ENCODE measurements at places on chromosomes 16 and 17.

GRCh38 chr16:74729783-74730683 lies 29.4 kb upstream of the MLKL start:
- no peak for DNase-seq

DNA sequence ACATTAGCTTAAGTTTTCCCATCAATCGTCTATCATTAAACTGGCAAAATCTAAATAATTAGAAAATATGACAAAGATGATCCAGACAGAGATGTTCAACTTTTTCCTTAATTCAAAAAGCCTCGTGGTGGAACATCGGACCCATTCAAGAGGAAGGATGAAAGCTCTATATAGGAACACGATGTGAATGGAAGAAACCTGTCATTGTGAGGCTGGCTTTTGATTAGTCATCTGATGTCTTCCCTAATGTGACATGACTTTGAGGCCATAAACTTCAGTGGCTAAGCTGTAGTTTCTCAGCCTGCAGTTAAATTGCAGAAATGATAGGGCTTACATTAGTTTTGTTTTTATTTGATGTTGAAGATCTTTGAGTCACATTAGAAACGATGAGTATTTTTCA lies 1.0 kb downstream of the AMZ2 start:
- DNase-seq = no peak

GRCh38 chr17:29613856-29614255 lies 8.9 kb downstream of the CORO6 start:
- no peak for DNase-seq

GRCh38 chr16:52563767-52564611 lies 17.0 kb upstream of the TOX3 start:
- no peak for DNase-seq

- DNase-seq = peak; percentile 71
Measured at GRCh38 chr17:40582328-40582901, 17.1 kb upstream of the CCR7 start.

DNA sequence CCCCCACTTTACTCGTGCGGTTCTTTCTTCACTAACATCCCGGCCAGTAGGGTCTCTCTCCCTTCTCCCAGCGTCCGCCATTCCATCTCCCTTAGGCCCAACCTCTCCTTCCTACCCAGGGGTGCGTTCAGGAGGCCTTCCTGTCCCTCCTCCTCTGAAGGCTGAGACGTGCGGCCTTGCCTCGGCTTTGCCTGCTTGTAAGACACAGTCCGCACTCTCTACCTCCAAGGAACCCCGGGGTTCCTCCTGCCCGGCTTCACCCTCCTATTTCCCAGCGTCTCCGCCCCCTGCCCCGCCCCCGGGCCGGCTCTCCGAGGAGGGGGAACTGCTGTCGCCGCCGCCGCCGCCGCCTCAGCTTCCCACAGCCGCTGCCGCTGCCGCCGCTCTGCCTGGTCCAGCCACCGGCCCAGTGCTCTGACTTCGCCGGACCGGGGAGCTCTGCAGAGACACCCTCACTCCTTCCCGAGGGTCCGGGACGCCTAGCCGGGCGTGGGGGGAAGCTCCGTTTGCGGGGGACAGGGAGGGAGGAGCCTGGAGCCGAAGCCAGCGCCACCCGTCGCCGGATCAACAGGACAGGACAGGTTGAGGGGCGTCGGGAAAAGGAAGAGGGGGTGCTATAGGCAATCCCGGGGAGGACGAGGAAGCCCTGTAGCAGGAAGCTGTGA lies 1.2 kb upstream of the FGF11 start:
- no peak for DNase-seq

GRCh38 chr17:42071810-42072209 lies 21.4 kb upstream of the C17orf113 start:
- DNase-seq = no peak

- no peak for DNase-seq
Measured at GRCh38 chr16:19882186-19882585, 2.5 kb downstream of the GPRC5B start.

GRCh38 chr16:3121851-3122467 lies 9.6 kb downstream of the ZNF205 start:
- DNase-seq = peak; percentile 51

- peak; percentile 7 for DNase-seq
Measured at GRCh38 chr17:4584101-4584916, at the start of gene SMTNL2. TSS of gene SMTNL2 (plus strand) at chr17:4584529. CDS start at chr17:4584606, 77 bp downstream.

- no peak for DNase-seq
Measured at GRCh38 chr17:35293151-35293847, 50.4 kb downstream of the SLFN5 start.

GRCh38 chr16:78592111-78592510 lies 492.7 kb downstream of the WWOX start:
- DNase-seq = no peak

Data from NCI-H2081 (cell line).